Head of caudate nucleus (tissue), 42 donors: ENCODE measurements at places on chromosomes 6 and 20.

- DNase-seq, result no peak
Measured at GRCh38 chr20:10648651-10649050, 25.1 kb downstream of the JAG1 start.

- peak; percentile 91 for DNase-seq
Measured at GRCh38 chr6:24494821-24495795, at the start of gene ALDH5A1. TSS of gene ALDH5A1 (plus strand) at chr6:24494969. CDS start at chr6:24494997, 28 bp downstream.

DNA sequence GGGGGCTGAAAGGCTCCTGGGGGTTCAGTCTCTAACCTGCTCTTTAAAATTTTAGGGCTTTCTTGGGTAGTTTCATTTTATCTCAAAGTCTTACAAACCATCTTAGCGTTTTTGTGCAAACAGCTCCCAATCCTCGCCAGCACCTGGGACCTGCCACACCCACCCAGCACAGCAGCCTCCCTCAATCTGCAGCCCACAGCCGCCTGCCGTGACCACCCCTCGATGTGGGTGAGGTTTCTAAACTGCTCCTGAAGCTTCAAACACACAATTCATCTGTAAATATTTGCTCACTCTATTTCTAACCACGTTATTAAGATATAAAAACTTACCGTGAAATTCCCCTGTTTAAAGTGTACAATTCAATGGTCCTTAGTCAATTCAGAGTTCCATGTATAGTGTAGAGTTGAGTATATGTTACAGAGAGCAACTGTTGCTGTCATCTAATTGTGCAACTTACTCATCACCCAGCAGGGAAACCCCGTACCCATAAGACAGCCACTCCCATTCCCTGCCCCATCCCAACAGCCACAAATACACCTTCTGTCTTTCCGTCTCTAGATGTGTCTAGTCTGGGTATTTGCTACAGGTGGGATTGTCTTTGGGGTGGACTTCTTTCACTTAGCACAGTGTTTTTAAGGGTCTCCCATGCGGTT is 381.0 kb downstream of the TAF4 start:
- no peak for DNase-seq

DNA sequence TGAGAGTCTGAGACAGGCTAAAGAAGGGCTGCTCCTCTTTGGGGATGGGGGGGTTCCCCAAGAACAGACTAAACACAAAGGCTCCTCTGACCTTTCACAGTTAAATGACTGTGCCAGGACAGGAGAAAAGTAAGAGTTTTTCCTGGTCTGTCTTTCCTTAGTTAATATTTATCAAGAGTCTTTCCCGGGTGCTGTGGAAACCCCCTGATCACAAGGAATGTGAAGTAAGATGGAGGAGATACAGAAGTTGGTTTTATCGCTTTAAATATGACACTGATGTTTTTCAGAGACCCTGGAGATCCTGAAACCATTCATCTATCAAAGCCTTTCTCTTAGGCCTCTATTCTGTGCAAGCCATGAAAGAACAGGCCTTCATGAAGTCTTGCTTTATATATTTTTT is 105.8 kb downstream of the RNF144B start:
- DNase-seq, result no peak

DNA sequence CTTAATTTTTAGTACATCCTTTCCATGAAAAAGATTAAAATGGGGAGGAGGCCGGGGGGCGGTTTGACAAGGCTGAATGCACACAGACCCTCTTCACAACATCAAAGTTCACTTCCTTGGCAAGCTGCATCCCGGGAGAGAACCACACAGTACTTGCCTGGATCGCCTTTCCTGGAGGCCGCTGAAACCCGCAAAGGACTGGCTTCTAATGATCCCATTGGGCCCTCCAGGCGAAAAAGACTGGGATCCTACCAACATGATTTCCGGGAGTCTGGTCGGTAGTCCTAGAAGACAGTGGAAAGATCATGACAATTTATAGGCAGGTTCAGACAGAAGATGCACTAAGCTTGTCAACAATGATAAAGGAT is 60.2 kb downstream of the RIPOR2 start:
- no peak for DNase-seq

DNA sequence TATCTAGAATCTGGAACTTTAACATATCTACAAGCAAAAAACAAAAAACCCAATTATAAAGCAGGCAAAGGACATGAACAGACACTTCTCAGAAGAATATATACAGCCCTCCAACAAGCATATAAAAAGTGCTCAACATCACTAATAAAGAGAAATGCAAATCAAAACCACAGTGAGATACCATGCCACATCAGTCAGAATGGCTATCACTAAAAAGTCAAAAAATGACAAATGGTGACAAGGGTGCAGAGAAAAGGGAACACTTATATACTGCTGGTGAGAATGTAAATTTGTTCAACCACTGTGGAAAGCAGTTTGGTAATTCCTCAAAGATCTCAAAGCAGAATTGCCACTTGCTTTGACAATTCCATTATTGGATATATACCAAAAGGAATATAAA is 215.0 kb upstream of the EYS start:
- DNase-seq, result no peak

DNA sequence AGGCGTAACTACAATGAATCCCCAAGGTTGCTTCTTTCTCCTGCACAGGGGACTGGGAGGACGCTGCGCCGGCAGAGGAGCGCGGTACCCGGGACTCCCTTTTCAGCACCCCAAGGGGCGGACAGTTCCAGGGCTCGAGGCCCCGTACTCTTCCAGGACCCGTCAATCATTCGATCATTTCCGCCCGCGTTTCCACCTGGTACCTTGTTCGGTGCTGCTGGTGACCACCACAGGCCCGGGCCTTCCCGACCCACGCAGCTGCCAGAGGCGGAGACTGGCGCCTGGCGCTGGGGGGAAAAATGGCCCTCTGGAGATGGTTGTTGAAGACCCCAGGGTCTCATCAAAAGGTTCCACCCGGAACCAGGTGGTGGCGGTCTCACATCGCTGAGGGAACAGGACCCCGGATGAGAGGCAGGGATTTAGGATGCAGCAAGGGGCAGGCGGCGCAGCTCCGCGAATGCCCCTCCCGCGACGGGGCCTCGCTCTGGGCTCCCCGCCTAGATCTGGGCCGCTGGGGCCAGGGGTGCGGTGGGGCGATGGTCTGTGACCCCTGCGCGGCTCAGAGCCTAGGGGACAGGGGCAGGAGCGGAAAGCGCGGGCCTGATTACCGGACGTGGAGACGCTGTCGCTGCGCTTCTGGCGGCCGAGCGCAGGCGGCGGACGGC is 744 bp downstream of the VSX1 start:
- DNase-seq, result no peak

GRCh38 chr6:155377061-155377460 is 62.8 kb upstream of the TFB1M start:
- no peak for DNase-seq

- DNase-seq, result peak; percentile 19
Measured at GRCh38 chr20:41621421-41621820, 3.2 kb upstream of the CHD6 start.

- no peak for DNase-seq
Measured at GRCh38 chr6:159084493-159085091, 39.8 kb upstream of the TAGAP start.

GRCh38 chr6:38755874-38756273 is 40.8 kb downstream of the DNAH8 start:
- DNase-seq, result no peak

DNA sequence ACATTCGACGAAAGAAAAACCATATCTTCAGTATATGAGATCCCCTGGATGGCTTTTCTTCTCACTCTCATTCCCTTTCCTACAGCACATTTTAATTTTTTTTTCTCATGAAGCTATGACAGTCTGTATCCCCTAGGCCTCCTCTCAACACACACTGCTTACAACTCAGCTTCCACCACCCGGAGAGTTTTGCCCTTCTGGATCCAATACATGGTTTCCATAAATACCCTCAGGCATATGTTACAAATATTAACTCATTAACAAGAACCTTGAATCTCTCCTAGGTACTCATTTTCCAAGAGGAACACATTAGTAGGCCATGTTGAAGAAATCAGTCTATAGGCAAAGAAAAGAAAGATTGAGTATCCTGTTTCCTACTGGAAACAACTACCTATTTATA is 44.0 kb downstream of the PAK5 start:
- no peak for DNase-seq

- no peak for DNase-seq
Measured at GRCh38 chr6:53624502-53624901, 41.1 kb downstream of the KLHL31 start.

DNA sequence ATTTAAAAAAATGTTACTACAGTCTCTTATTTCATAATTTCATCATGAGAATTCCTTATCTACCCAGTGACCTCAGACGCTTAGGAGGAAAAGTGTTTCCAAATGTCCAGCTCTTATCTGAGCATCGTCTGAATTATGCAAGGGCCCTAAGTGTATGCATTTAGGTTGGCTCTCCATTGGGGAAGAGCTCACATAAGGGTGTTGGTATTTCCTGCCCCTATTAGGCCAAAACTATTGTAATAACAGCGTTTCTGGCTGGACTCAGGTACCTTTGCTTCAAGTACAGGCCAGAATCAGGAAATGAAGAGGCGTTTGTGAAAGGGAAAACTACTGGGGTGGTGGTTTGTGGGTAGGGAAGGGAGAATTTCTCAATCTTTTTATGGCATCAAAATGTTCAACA is 40.4 kb upstream of the SGK1 start:
- no peak for DNase-seq

GRCh38 chr6:1498491-1499113 is 109.2 kb downstream of the FOXF2 start:
- DNase-seq, result no peak

GRCh38 chr6:150189122-150189521 is 46.3 kb downstream of the PPP1R14C start:
- no peak for DNase-seq

DNA sequence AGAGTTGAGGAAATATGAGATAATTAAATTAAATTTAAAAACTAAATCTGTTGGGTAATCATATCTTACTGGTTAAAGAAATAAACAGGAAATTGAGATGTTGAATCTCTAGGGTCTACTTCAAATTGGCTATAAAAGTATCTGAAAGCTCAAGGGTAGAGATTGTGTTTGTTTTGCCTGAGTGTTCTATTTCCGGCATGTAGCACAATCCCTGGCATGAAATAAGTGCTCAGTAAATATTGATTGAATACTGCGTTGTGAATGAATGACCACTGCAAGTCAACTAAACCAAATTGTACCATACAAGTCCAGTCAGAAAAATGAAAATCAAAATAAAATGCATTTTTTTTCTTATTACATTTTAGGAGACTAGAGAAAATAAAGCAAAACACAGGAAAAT is 709.8 kb downstream of the EPM2A start:
- DNase-seq, result no peak

DNA sequence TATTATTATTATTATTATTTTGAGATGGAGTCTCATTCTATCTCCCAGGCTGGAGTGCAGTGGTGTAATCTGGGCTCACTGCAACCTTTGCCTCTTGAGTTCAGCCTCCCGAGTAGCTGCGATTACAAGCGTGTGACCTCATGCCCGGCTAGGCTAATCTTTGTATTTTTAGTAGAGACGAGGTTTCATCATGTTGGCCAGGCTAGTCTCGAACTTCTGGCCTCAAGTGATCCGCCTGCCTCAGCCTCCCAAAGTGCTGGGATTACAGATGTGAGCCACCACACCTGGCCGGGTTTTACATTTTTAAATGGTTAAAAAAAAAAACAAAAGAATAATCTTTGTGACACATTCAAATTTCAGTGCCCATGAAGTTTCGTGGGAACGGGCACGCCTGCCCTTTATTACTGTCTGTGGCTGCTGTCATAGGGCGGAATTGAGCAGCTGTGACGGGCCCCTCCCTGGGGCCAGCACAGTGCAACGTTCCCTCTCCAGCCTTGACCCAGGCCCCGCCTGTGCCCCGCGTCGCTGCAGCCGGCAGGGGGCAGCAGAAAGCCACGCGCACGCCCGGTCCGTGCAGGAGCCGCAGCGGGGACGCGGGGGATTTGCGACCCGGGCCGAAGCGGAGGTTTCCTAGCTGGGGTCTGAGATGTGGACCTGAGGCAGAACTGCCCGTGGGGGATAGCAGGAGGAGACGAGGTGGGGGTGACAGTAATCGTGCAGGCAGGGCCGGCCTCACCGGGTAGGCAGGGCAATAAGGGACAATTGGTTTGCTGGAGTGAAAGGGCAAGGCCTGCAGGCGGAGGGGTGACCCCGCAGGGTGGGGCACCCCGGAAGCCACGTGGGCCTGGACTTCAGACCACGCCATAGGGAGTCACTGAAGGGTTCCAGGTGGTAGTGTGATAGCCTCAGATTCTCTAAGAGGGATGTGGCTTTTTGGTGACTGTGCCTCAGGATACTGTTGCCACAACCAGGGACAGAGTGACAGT is 54.3 kb downstream of the SYTL3 start:
- DNase-seq, result peak; percentile 68

DNA sequence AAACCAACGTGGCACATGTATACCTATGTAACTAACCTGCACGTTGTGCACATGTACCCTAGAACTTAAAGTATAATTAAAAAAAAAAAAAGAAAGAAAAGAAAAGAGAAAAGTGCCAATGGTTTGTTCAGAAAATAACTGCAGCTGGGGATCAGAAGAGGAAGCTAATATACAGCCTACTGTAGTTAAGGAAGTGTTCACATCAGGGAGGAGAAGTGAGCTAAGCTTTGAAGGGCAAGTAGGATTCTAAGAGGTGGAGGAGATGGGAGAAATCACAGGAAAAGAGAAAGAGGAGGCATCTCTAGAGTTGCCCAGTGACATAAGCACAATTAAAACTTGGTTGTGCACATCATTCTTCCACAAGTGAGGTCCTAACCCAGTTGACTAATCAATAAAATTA is 214.4 kb upstream of the DTNBP1 start:
- no peak for DNase-seq

DNA sequence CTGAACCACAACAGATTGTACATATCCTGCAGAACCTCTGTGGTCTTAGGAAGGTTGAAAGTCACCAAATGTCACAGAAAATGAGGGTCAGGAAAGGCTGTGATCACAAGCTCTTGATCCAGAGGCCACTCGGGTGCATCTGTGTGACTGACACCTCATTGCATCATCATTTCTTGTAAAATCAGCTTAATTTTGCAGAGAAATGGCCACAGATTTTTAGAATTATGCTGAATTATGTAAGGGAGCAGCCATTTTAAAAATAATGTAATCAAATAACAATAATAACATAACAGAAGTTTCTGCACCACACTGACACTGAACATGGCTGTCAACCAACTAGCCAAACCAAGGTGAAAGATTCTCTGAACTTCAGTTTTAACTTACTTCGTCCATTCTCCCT is 32.5 kb upstream of the PRND start:
- no peak for DNase-seq

GRCh38 chr20:478949-479429 is 16.7 kb upstream of the TBC1D20 start:
- peak; percentile 32 for DNase-seq

- no peak for DNase-seq
Measured at GRCh38 chr6:81242624-81243023, 509.9 kb downstream of the TENT5A start.

DNA sequence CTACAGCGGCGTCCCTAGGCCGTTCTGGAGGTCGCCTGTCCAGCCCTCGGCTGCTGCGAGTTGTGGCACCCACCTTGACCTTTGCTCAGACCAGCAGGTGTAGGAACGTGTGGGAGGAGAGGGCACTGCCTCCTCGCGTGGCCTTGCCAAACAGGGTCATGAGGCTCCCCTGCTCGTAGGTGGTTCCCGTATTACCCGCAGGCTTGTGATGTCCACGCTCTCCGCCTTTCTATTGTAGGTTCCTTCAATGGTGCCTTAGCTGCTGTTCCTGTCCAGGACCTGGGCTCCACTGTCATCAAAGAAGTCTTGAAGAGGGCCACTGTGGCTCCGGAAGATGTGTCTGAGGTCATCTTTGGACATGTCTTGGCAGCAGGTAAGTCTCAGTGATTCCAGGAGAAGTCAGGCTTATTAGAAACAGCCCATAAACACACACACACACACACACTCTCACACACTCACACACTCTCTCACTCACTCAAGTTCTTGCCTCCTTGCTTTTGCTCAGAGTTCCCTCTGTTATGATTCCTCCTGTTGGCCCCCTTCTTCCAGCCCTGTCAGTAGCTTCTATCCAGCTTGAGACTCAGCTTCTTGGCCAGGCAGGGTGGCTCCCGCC is 942 bp downstream of the ACAT2 start:
- DNase-seq, result no peak
